ENCODE measurements at places on chromosomes 3 and 15.
A peak's percentile ranks its signal among the peaks of the same experiment; 100 is the strongest.

GRCh38 chr3:170725285-170725731 lies 139.4 kb upstream of the SLC7A14 start:
- 0 out of 2 replicates have a peak, but pooled peaks cover 4% of the 10 kb centered on the region for H3K4me1 ChIP-seq
- no peaks in the 10 kb centered on the region for H3K27me3 ChIP-seq
- no peaks in the 10 kb centered on the region for H3K36me3 ChIP-seq
- no peak overlapping the region for H3K27ac ChIP-seq

DNA sequence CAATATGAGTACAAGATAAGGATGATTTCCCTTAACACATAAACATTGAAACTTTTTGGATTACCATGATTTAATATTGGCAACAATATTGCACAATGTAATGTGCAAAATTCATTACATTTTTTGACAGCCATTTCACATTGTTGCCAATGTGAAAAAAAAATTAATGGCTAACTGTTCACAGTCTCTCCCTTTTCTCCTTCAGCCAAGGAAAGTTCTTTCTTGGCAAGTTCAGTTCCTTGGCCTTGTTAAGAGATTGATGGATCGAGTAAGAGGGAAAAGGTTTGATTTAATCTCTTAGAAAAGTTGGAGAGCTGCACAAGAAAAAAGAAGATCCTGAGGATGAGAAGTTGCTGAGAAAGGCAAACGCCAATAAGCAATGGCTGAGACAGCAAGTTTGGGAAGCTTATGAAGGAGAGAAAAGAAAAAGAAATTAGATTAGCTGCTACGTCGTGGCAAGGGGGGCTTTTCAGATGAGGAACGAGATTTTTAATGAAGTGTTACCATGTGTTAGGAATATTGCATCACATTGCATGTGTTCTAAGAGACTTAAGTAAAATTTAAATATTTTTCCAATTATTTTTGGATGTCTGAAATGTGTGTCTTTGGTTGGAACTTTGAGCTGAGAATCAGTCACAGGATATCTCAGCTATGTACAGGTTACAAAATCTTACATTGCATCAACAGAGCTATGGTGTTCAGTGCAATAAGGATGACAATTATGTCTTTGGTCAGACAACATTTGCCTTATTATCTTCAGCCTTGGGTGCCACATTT lies 61.4 kb upstream of the ZNF280D start:
- no peak overlapping the region for H3K4me3 ChIP-seq
- no peaks in the 10 kb centered on the region for H3K4me1 ChIP-seq
- H3K27ac ChIP-seq = no peak overlapping the region
- no peaks in the 10 kb centered on the region for H3K36me3 ChIP-seq
- no peak for DNase-seq

DNA sequence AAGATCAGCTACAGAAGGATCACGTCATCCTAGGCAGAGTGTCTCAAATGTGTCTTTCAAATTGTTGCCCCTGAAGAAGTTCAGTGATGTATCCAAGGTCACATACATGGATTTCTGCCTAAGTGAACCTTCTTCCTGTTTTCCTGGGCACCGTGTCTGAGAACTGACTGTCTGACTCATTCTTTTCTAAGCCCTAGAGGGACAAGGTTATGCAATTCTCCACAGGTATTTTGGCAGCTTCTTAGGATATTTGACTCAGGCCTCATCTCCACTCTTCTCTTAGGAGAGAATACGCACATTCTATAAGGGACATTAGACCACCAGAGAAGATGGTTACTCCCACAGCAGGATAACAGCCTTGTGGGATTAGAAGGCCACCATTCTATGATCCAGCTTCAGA lies 391.9 kb upstream of the THBS1 start:
- peaks cover 27% of the 10 kb centered on the region for H3K4me1 ChIP-seq
- H3K36me3 ChIP-seq = no peaks in the 10 kb centered on the region
- no peak for DNase-seq
- H3K27me3 ChIP-seq = no peaks in the 10 kb centered on the region
- no peak overlapping the region for H3K27ac ChIP-seq

GRCh38 chr3:184229394-184230080 lies at the start of gene VWA5B2:
VWA5B2 (plus strand) TSS chr3:184229585; CDS start chr3:184230529, 944 bp downstream.
- DNase-seq = peak; percentile 62
- H3K4me3 ChIP-seq = peak within 1 kb of the TSS; percentile 58
- peaks cover 5% of the 10 kb centered on the region for H3K27me3 ChIP-seq
- H3K36me3 ChIP-seq = no peaks in the 10 kb centered on the region
- H3K4me1 ChIP-seq = peaks cover 9% of the 10 kb centered on the region

DNA sequence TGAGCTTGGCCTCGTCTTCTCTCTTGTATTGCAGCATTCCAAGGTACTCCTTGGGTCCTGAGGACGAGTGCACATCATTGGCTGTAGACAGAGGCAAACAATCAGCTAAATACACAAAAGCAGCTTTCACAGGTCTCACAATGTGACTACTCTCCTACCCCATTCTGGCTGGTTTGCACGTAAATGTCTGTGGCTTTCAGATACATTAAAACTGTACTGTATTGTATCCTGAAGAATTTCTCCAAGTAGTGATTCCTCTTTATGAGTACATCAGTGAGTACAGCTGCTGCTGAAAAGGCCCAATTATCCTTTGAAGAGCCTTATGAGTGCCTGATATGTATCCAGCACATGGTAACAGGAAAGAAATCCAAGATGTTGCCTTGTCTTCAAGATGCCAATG lies 22.0 kb upstream of the GNB5 start:
- no peak for DNase-seq
- H3K36me3 ChIP-seq = no peaks in the 10 kb centered on the region
- H3K27ac ChIP-seq = no peak overlapping the region
- H3K27me3 ChIP-seq = no peaks in the 10 kb centered on the region
- H3K4me1 ChIP-seq = no peaks in the 10 kb centered on the region
- no peak overlapping the region for H3K4me3 ChIP-seq

- H3K36me3 ChIP-seq = no peaks in the 10 kb centered on the region
- no peak overlapping the region for H3K4me3 ChIP-seq
- H3K27me3 ChIP-seq = no peaks in the 10 kb centered on the region
- no peaks in the 10 kb centered on the region for H3K4me1 ChIP-seq
These were observed 10.3 kb upstream of the LRRC34 start for GRCh38 chr3:169822983-169823382.

DNA sequence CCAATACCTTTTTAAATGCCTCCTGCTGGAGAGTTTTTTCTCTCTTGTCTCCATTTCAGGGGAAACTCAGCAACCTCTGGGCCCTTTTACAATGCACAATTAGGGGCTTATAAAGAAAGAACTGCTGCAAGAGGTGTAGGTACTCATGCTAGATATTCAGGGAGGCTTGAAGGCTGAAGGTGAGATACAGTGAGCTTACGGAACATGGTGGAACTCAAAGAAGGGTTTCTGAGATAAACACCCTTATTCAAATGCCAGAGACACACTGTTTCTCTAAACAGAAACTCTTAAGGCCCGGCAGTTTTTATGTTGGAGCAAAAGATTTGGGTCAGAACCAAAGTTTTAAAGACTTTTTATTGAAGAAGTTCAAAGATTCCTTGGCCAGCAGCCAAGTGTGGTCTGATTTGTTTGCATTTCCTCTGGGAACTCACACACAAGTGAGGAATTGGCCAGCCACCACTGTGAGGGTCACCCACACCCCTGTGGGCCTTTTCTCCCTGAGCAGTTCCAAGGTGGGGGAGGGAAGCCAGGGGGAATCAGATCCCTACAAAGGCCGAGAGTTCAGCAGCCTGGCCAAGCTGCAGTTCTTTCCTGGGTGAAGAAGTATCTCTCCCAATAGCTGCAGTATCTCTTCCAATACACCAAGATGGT lies 47.8 kb downstream of the TNFAIP8L3 start:
- DNase-seq = no peak
- no peak overlapping the region for H3K27ac ChIP-seq
- H3K36me3 ChIP-seq = no peaks in the 10 kb centered on the region
- H3K4me3 ChIP-seq = no peak overlapping the region
- H3K4me1 ChIP-seq = no peaks in the 10 kb centered on the region

DNA sequence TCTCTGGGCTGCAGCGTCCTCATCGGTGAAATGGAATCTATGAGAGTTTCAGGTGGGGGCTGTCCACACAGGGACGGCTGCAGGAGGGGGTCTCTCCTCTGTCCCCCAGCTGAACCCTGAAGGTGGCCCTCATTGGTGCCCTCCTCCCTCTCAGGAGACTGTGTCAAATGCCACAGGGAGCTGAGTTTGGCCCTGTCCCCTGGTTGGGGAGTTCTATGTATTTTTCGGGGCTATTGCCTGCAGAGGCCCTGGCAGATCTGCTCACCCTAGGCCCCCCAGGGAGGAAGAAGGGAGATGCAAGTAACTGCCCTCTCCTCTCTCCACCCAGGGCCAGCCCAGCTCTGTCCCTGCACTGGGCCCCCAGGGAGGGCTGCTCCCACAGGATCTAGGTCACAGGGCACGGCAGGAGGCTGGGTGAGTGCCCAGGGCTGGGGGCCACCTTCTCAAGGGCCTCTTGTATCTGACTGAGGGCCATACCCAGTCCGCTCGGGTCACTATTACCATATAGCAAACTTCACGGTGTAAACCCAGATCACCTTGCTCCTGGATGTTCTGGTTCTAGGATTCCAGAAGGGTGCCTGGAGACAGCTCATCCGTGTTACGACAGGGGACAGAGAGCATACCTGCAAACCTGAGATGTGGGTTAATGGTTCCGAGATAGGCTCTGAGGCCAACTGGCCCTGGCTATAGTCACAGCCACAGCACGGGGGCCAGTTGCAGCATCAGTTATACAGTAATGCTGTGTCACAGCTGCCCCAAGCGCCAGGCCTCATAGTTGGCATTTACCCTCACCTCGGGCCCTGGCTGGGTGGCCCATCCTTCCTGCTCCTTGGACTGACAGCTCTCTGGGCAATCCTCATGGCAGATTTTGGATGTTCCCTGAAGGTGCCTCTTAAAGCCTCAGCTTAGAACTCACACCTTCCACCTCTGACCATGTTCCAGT lies 102.4 kb upstream of the PRR23E start:
- H3K4me1 ChIP-seq = no peaks in the 10 kb centered on the region
- no peak for DNase-seq
- H3K27me3 ChIP-seq = no peaks in the 10 kb centered on the region
- no peak overlapping the region for H3K4me3 ChIP-seq

DNA sequence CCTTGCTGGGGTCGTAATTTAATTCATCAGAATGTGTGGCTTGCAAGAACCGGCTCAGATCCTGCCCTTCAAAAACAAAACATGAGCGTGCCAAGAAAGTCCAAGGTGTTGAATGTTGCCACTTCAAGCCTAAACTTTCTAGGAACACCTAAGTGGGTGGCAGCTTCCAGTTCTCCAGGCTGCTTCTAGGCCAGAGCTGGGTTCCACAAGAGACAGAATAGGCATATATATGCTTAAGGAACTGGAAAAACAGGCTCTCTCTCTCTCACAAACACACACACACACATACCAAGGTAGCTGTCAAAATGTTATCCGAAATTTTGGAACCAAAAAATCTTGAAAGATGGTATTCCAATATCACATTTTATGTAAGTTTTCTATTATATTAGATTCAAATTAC lies 890 bp upstream of the ADIPOQ start:
- H3K4me3 ChIP-seq = no peak overlapping the region
- H3K4me1 ChIP-seq = peaks cover 22% of the 10 kb centered on the region
- no peak overlapping the region for H3K27ac ChIP-seq
- DNase-seq = peak; percentile 29

DNA sequence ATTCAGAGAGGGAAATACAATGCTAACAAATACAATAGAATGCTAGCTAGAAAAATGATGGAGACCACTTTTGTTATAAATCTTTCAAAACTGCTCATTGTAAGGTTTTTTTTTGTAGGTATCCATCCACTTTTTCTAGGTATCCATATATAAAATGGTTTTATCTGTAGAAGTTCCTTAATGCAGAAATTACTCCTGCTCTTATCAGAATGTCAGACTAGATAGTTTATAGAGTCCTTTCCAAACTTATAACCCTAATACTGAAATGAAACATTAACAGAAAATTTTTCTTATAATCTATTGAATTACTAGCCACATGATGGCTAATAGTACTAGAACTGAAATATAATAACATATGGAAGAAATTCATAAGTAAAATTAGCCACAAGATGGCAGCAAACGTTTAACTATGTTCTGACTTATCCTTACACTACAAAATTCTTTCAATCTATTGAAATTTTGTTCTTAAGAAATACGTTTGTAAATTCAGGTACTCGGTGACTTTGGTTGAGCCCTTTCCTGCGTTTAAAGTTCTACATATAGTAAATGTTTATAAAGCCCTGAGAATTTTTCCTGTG lies 58.5 kb downstream of the ECT2 start:
- H3K4me3 ChIP-seq = no peak overlapping the region
- no peak overlapping the region for H3K27ac ChIP-seq
- H3K27me3 ChIP-seq = no peaks in the 10 kb centered on the region
- no peak for DNase-seq
- H3K36me3 ChIP-seq = no peaks in the 10 kb centered on the region
- no peaks in the 10 kb centered on the region for H3K4me1 ChIP-seq

GRCh38 chr3:60294181-60294580 lies 957.1 kb downstream of the FHIT start:
- H3K36me3 ChIP-seq = no peaks in the 10 kb centered on the region
- no peaks in the 10 kb centered on the region for H3K4me1 ChIP-seq
- no peak overlapping the region for H3K4me3 ChIP-seq
- H3K27ac ChIP-seq = no peak overlapping the region

GRCh38 chr3:9246189-9246588 lies 3.3 kb downstream of the SRGAP3 start:
- H3K36me3 ChIP-seq = no peaks in the 10 kb centered on the region
- H3K27me3 ChIP-seq = no peaks in the 10 kb centered on the region
- H3K4me3 ChIP-seq = no peak overlapping the region
- no peaks in the 10 kb centered on the region for H3K4me1 ChIP-seq
- H3K27ac ChIP-seq = no peak overlapping the region

DNA sequence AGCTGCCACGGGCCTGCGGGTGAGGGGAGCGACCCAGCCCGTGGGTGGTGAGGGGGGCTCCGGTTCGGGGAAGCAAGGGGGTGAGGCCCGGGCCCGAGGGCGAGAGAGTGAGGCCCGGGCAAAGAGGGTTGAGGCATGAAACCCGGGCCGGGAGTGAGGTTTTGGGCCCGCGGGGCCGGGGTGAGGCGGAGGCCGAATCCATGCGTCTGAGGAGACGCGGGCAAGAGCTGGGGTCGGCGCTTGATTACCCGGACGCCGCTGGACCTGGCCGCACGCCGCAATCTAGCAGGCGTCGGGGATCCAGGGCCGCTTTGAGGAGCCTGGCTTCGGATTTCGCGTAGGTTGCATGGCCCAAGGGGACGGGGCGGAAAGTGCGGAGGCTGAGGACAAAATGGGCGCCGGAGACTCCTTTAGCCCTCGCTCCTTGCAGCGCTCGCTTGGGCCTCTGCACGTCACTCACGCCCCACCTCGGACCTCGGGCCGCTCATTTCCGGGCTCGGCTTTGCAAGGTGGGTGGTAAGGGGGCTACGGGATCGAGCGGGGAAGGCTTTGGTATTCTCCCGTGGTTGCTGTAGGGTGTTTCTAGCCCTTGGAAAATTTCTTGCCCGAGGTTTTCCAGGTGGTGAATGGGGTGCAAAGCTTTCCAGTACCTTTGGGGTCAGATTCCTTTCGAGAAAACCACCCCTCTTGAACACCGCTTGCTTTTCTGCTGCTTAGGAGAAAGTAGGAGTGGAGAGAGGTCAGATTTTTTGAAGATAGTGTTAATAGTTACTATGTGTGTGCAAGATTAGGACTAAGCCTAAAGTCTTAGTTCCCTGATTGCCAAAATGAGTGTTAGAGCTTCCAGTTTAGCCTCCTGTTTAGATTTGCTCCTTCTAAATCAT lies 827 bp downstream of the SLC25A36 start:
- peak overlapping the region; percentile 97 for H3K27ac ChIP-seq
- DNase-seq = peak; percentile 74
- peak overlapping the region; percentile 94 for H3K4me3 ChIP-seq
- no peaks in the 10 kb centered on the region for H3K36me3 ChIP-seq

Measured in Caco-2 (cell line).